Non-pigmented ciliary epithelial cell (primary cell): ENCODE measurements at places on chromosomes 3 and 15.

DNA sequence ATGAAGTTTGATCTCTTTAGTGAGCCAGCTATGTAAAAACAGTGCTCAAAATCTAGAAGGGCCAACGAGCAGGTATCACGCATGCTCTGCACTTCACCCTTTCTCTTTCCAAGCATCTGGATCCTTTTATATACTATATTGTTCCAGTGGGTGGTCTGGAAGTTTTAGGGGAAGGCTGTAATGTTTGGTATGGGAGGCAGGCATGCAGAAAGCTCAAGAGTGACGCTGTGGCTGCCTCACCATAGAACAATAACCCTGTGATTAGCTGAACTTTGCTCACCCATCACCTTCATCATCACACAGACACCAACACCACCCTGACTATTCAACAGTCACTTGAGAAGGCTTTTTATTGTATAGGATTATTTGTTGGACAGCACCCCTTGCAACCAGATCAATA, 81.6 kb downstream of the FBN1 start:
- no peak for DNase-seq

- no peak for DNase-seq
Measured at GRCh38 chr15:68107142-68107541, 53.0 kb downstream of the PIAS1 start.

DNA sequence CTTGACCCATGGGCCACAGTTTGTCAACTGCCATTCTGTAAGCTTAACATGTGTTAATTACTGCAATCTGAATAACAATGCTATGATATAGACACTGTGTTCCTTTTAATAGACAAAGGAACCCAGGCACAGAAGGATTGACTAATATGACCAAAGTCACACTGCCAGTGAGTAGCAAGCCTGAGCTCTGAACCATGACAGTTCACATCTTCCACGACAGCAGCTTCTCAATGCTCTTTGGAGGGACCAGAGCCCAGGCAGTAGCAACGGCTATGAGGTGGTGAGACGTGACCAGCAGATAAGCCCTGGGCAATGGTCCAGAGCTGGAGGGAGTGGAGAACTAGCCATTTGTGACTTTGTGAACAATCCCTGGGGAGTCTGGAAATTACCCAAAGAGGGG, 19.4 kb downstream of the CA12 start:
- no peak for DNase-seq

DNA sequence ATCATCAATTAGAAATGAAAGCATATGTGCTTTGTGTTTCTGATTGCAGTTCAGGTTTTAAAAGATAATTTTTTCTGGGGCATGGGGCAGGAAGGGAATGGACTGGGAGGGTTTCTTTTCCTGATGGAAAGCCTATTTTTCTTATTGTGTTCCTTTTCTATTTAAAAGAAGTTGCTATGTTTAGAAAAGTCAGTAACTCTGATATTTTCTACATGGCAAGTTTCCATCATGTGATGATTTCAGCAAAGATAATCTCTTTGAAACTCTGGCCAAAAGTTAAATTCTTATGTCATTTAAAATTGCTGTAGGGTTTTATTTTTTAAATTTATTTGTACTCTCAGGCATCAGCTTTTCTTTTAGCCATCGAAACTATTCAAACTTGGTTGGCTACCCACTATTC, 601.2 kb downstream of the FOXP1 start:
- DNase-seq, result no peak

- DNase-seq, result no peak
Measured at GRCh38 chr3:26657348-26657976, 34.9 kb downstream of the LRRC3B start.

GRCh38 chr3:9247361-9247940, 2.0 kb downstream of the SRGAP3 start:
- no peak for DNase-seq

- DNase-seq, result no peak
Measured at GRCh38 chr3:55675478-55675877, 188.4 kb upstream of the WNT5A start.

DNA sequence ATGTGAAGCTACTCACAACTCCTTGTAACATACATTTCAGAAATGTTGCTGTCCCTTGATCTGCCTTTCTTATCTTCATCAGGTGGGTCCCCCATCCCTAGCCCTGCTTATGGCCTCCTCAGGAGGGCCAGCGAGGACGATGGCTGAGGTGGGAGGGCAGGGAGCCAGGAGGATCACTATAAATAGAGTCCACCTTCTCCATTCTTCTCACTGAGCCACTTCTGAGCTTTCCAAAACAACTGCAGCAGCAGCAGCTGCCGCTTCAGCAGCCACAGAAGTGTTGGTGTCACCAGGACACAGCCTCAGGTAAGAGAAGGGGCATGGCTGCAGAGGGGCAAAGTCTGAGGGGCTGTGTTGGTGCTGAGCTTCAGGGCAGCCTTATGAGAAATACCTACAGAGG, 53.5 kb downstream of the ANAPC13 start:
- no peak for DNase-seq
